ENCODE measurements at places on chromosomes 11 and 22. TPM values are rescaled to one million over a fixed set of nuclear protein-coding genes. Genes with fewer than 3 reads are reported as not detected.

GRCh38 chr11:32643526-32643925, 59.9 kb downstream of the EIF3M start:
- no peak for DNase-seq

- no peak for DNase-seq
These were observed 21.6 kb upstream of the TMA7B start for GRCh38 chr22:39938509-39939111.

DNA sequence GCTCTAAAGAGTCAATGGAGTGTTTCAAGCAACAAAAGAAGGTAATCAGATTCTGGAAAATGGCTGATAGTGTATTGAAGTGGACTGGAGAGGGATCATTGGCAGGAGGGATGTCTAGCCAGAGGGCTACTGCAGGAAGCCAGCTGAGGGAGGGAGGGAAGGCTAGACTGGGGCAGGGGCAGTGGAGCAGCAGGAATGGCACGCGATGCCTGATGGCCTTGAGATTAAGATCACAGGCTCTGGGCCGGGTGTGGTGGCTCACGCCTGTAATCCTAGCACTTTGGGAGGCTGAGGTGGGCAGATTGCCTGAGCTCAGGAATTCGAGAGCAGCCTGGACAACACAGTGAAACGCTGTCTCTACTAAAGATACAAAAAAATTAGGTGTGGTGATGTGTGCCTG, 47.5 kb upstream of the PRDM11 start:
- no peak for DNase-seq

- DNase-seq: peak; percentile 99
These were observed 654 bp upstream of the SYT8 start for GRCh38 chr11:1834062-1834610.

GRCh38 chr11:40255457-40255856, 1204.0 kb downstream of the LRRC4C start:
- no peak for DNase-seq

DNA sequence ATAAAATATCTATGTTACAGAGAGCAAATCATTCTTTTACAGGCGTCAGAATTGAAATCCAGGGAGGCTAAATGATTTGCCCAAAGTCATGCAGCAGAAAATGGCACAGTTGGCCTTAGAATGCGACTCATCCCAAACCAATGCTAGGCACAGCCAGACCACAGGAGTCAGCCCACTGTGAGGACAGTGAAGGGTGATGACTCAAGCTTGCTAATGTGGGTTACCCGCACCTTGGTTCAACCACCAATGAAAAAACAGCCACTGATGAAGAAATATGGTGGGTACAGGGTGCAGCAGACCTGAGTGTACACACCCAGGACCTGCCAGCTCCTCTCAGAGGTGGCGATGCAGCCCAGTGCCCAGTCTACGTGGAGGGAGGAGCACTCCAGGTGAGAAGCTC, 89.7 kb downstream of the ZC3H12C start:
- no peak for DNase-seq

DNA sequence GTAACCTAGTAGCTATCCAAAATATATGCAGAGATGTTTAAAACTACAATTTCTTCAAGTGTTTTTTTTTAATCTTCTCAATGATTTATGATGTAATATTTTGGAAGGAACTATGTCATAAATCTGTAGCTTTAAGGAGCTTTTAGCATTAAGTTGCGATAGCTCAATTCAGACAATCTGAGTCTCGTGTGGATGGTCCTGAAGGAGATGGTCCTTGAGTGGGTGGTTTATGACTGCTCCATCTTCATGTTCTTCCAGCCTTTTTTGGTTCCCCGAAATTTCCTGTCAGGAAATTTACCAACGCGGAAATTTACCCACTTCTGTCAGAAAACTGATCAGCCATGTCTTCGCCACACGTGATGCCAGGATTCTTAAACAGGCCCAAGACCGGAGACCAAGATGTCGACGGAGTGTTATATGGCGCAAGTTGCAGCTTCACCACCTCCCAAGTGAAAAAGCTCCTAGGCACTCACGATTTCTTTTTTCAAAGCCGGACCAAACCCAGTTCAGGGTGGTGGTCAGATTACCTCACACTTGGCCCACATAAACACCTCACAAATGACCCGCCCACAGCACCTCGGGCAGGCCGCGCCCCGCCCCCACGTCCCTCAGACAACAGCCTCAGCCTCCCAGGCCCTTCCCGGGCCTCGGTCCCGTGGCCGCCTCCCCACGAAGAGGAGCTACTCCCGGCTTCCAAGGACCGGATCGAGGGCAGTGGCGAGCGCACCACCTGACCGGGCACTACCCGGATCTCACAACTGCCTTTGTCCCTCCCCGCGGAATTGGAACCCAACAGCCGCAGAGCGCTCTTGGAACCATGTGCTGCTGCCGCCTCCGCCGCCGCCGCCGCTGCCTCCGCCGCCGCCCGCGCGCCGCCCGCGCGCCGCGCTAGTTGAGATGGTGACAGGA, at the start of gene MORC2:
Gene MORC2, minus strand, starts transcription at position 760 of the 909 bp plus-strand sequence. CDS start 885 bp downstream, outside the sequence.
- DNase-seq: peak; percentile 65

The CRYBB2 gene
- not detected for total RNA-seq

The TAF6L gene
- total RNA-seq: 71.7 TPM

The CKAP5 gene
- 62.7 TPM for total RNA-seq
